Stimulated activated CD4-positive, alpha-beta T cell treated with anti-CD3 and anti-CD28 coated beads, Interleukin-1b, Interleukin-23, amount 100 ng/mL, for 1 hour (primary cell): ENCODE measurements at places on chromosomes 2 and 18.

GRCh38 chr2:12315224-12315623, 401.5 kb upstream of the TRIB2 start:
- DNase-seq: no peak

DNA sequence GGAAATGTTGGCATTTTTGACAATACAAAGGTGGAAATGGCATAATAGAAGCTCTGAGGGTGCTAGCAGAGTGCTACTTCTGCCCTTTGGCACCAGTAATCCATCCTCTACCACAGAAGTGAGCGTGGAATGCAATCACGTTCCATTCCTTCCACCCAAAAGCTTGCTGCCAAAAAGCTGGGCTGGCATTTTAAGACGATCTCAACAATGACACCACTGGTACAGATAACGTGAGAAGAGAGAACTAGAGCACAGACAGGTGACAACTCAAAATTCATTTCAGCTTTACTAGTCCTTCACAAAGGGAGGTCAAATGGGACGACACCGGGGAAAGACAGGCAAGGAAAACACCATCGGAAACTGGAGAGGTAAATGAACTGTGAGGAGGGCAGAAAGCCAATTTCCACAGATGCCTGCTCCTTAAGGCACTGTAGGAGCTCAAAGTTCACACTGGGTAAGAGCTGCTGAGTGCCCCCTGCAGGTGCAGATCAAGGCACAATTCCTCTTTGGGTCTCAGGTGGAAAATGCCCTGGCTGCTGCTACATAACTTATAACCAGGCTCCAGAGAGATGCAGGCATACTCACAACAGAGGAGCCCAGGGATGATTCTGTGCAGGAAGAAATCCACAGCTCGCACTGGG, 50.7 kb upstream of the RNU4ATAC start:
- DNase-seq: no peak

- no peak for DNase-seq
Observed at GRCh38 chr2:180231015-180231414, 223.9 kb upstream of the CWC22 start.

GRCh38 chr2:2570360-2570759, 239.3 kb upstream of the MYT1L start:
- DNase-seq: no peak

DNA sequence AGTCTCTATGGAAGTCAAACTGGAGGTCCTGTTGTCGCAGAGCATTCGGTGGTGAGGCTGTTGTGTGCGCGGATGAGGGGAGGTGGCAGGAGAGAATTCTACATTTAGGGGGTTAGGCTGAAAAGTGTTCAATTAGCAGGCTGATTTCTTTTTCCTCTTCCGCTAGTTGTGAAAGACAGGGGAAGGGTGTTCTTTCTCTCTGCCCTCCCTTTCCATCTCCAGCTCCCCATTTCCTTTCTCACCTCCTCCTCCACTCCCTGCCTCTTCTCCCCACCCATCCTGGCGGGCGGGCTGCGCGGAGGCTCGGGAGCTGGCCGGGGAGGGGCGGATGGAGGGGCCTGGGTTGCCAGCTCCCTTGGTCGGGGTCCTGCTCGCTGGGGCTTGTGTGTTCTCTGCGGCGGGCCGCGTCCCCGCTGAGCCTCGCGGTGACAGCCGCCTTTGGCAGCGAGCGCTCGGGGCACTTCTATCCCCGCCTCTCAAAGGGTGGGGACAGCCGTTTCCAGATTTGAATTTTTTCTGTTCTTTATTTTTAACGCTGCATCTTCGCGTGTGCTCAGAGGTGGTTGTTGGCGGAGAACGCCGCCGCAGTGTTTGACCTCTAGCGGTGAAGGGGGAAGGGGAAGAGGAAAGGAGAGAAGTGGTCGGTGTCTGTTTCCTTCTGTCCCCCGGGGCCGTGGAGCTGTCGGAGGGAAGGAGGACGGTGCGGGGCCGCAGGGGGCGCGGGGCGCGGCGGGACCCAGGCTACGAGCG, 3.6 kb downstream of the SOX11 start:
- no peak for DNase-seq

- no peak for DNase-seq
Observed at GRCh38 chr2:144508172-144508851, 11.6 kb downstream of the ZEB2 start.

DNA sequence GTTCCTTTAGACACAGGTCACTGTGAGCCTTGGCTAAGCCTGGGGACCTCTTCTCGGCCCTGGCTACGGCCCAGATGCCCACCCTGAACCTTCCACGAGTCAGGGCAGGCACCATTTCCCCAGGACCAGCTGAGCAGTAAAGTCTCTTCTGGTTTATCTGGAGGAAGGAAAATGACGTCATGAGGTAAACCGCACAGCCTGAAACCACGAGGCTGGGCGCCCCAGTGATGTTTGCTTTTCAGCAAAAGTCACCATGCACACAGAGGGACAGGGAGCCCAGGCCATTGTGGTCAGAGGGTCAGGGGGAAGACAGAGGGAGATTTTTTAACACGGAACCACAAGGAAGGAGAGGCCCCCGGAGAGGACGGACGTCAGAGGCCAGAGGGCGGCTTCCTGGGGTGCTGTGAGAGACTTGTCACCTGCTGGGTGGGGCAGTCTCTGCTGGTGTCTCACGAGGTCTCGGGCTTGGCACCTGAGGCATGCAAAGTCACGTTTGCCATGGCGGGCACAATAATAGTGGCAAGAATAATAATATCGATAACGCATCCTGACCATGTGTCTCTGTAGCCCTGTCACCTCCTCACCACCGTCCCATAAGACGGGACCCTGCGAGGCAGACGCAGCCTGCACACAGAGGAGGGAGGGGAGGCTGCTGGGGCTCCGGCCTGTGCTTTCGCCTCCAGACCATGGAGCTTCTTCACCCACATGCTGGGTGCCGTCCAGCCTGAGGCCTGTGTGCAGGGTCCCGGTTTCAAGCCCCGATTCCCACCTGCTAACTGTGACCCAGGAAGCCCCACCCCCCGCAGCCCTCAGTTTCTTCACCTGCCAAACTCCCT, 33.2 kb upstream of the FOSL2 start:
- DNase-seq: peak; percentile 32

GRCh38 chr2:160460333-160460731, 33.3 kb downstream of the RBMS1 start:
- DNase-seq: no peak

GRCh38 chr2:232102380-232102779, 140.9 kb downstream of the DIS3L2 start:
- DNase-seq: no peak

GRCh38 chr18:46338766-46339165, 234.6 kb downstream of the HAUS1 start:
- DNase-seq: no peak

DNA sequence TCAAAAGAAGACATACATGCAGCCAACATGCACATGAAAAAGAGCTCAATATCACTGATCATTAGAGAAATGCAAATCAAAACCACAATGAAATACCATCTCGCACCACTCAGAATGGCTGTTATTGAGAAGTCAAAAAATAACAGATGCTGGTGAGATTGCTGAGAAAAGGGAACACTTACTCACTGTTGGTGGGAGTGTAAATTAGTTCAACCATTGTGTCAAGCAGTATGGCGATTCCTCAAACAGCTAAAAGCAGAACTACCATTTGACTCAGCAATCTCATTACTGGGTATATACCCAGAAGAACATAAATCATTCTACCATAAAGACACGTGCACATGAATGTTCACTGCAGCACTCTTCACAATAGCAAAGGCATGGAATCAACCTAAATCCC, 95.5 kb upstream of the XIRP2 start:
- DNase-seq: no peak

GRCh38 chr2:109244750-109245382, 115.9 kb downstream of the SH3RF3 start:
- DNase-seq: no peak

- DNase-seq: no peak
Observed at GRCh38 chr2:165182029-165182428, 21.8 kb downstream of the SCN3A start.

- DNase-seq: no peak
Observed at GRCh38 chr2:167114018-167114417, 225.7 kb downstream of the XIRP2 start.

- DNase-seq: no peak
Observed at GRCh38 chr2:232336241-232336736, 42.3 kb upstream of the ALPP start.

DNA sequence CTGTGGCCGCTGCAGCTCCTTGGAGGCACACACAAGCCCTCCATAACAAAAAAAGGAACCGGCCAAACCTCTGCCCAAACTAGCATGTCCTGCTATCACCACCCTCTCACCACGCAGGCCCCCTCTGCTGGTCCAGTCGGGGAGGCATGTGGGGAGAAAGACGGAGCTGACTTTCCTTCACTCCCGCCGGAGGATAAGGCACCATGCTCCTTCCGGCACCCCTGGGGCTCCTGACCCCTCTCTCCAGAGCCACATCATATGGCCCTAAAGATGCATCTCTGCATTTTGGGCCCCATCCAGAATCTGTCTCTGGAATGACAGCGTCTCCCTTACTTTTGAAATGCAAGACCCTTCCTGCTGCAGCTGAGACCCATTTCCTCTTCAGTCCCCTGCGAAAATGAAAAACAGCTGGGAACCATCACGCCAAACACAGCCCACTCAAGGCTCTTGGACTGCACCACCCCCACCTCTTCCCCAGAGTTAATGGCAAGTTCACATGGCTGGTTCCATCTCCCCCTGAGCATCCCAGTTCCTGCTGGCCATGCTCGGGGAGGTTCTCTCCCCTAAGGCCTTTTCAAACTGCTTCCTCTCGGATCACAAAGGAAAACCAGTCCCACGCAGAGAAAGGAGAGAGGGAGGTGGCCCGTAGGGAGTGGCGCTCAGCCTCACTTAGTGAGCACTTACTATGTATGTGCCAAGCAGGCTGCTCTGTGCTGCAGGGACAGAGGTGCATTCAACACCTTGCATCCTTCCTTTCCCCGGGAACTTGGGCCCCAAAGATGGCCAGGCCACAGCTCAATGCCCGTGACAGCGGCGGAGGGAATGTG, 35.2 kb upstream of the MLPH start:
- DNase-seq: no peak

DNA sequence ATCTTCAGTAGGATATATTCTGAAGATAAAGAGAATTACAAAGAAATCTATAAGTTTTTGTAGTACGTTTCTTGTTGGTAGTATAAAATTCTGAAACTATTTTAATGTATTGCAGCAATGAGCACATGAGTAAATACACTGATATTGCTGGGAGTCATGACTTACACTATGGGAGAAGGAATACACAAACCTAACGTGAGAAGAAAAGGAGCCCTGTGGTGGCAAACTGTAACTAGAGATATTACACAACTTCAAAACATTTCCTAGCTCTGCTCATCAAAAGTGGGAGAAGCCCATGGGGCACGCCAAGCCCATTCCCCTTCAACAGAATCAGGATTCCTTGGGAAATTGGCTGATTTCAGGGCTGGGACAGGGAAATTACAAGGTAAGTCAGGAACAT, 20.5 kb downstream of the SPIRE1 start:
- DNase-seq: no peak

- no peak for DNase-seq
Observed at GRCh38 chr18:25169701-25170100, 182.3 kb downstream of the ZNF521 start.

DNA sequence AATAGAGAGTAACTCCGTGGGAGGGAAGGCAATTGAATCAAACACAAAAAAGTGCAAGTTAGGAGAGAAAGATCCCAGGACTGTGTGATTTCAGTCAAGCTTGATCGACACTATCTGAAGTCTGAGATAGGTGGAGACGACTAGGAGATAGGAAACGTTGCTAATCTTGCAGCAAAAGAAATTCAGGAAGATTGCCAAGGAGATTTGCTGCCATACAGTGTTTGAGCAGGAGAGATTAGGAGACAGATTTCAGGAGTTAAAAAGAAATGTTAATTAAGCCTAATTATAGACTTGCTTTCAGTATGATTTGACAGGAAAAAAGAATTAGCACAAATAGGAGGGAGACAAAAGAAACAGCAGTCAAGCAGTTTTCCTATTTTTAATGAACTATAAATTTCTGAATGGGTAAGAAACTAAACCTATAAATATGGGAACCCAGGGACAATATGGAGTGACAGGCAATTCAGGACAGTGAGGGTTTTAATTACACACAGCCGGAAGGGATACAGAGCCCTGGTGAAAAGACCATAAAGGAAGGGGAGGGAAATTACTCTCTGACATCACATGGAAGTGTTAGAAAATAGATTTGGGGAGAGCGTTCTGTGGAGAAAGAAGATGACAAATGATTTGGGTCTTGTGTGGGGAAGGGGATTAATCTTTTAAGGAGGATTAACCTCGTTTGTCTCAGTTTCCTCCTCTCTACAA, 72.6 kb downstream of the SUCLG1 start:
- DNase-seq: no peak

GRCh38 chr2:70548233-70548632, 5.4 kb downstream of the TGFA start:
- no peak for DNase-seq

GRCh38 chr2:103132536-103133217, 370.8 kb downstream of the TMEM182 start:
- no peak for DNase-seq

GRCh38 chr2:186648130-186648529, 45.7 kb upstream of the FAM171B start:
- no peak for DNase-seq

DNA sequence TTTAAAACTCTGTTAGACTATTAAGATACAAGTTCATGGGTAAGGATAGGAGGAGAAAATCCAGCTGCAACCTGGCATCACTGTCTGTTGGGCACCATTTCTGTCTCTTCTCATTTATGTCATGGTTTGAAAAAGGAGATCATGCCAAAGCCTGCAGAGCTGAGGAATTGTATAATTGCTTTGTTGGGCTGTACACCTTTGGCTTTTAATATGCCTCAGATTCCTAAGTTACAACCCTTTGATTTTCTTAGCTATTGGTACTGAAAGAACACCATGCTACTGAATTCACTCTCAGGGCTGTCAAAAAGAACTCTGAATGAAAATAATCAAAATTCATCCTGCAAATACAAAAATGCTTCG, 174.3 kb downstream of the ACKR3 start:
- no peak for DNase-seq

- no peak for DNase-seq
Observed at GRCh38 chr2:1153920-1154319, 203.3 kb downstream of the SNTG2 start.

DNA sequence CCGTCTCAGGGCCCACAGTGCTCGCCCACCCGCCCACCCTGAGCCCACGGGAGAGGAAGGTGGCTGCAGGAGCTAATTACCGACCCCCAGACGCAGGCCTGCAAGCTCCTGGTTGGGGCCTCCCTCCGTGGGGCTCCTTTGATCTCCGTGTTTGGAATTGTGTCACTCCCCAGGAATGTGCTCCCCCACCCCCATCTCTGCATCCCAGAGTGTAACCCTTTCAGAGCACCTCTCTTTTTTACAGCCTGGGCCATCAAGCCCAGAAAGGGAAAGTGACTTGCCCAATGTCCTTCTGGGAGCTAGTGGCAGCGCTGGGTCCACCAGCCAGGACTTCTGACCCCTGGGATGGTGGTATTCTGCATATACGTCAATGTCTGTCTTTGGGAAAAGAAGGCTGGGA, 335.1 kb downstream of the CYRIA start:
- DNase-seq: no peak

- no peak for DNase-seq
Observed at GRCh38 chr18:5237083-5237722, 40.1 kb upstream of the AKAIN1 start.

GRCh38 chr2:55025082-55025481, 25.2 kb downstream of the RTN4 start:
- no peak for DNase-seq
